ENCODE measurements at places on chromosomes 2 and 18.

DNA sequence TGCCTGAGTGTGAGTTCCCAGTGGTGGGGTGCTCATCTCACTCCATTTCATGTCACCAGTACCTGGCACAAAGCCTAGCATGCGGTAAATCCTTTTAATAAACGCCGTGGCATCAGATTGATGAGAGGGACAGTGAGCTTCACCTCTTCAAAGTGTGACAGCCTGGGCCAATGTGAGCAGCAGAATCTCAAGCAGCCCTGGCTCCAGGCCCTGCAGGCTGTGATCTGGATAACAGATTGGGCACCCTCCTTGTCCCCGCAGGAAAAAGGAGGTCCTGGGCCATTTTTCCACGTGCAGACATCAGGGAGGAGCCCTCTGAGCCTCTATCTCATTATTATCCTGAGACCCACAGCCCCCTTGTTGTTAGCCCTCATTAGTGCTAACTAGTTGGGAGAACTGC, 34.8 kb downstream of the TET3 start:
- DNase-seq: no peak

- no peak for DNase-seq
Observed at GRCh38 chr18:39198376-39198775, 1632.8 kb upstream of the CELF4 start.

DNA sequence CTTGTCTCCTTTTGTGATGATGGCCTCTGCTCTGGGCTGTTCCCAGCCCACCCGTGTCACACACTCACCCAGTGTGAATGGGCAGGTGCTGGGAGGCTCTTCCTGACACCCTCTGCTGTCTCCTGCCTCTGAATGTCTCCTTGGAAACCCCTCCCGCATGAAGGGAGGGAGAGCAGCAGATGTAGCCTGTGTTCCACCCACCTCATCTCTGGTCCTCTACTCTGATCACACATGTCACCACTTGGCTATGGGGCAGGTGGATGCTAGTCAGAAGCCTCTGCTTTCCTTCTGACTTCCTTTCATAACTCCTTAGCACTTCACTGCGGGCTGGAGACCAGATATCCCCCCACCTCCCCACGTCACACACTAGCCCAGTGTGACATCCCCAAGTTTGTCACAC, 23.9 kb downstream of the EFR3B start:
- DNase-seq: no peak

GRCh38 chr2:43569921-43570320, 25.9 kb downstream of the THADA start:
- DNase-seq: no peak

All from retina (tissue), 1 donor.